ENCODE measurements at places on chromosomes 13 and 19.

- DNase-seq = no peak
Observed at GRCh38 chr19:13094106-13094504, 8.6 kb downstream of the LYL1 start.

GRCh38 chr13:52760077-52760476 is 20.5 kb upstream of the CNMD start:
- no peak for DNase-seq

DNA sequence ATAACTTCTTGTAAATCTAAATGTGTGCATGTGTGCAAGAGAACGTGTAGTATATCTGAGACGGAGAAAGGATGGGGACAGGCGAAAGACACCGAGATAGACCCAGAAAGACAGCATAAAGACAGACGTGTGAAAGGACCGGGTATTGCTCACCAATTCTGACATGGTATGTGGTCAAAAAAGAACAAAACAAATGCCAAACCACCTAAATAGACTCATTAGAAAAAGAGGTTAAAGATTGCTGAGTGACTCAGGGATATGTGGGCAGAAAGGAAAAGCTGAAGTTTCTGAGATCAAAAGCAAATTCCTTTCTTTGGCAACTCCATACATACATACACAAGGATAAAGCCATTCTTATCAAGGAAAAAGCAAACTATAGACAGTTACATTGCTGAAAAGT is 179.7 kb upstream of the TSC22D1 start:
- DNase-seq = no peak

DNA sequence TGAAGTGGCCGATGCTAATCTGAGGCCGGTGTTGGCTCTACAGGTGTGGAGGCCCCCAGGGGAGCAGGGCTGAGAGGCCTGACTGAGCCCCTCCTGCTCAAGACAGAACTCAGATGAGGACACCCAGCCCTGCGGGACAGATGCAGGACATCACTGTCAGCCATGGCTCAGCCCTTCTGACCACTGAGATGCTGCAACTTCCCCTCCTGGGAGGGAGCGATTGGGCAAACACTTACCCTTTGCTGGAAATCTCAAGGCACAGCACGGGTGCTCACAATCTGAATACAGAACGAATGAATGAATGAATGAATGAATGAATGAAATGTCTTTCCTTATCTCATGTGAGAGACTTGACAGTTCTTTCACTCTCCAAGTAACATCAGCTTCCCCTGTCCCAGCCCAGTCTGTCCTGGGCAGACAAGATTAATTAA is 3.5 kb upstream of the SIGLEC7 start:
- DNase-seq = no peak

DNA sequence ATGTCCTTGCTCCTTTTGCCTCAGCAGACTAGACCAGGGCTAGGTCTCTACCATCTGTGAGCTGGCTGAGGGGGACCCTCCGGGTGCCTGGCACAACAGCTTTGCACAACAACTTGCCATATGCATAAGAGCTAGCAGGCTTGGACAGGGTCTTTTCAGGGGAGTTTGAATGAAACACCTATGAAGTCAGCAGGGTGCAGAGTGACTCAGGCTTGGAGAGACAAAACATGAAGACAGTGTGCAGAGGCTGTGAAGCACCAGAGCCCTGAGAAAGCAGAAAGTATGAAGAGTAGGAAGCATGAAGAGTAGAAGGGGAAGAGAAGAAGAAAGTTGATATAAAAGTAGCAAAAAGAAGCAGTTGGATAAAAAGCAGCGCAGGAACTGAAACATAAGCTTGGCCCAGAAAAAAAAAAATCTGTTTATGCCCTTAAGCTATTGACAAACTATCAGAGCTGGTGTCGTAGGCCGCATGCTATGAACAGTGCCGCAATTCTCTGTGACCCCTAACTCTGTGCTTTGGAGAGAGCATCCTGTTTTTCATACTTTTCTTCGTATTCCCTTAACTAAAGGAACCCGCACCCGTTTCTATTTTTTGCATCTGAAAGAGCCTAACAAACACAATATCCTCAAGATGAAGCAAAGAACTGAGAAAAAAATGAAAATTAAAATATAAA is 52.7 kb upstream of the FAM216B start:
- DNase-seq = no peak

GRCh38 chr19:49985871-49986270 is 24.9 kb upstream of the SIGLEC11 start:
- DNase-seq = no peak

- no peak for DNase-seq
Observed at GRCh38 chr13:43021926-43022670, 1.3 kb upstream of the DNAJC15 start.

DNA sequence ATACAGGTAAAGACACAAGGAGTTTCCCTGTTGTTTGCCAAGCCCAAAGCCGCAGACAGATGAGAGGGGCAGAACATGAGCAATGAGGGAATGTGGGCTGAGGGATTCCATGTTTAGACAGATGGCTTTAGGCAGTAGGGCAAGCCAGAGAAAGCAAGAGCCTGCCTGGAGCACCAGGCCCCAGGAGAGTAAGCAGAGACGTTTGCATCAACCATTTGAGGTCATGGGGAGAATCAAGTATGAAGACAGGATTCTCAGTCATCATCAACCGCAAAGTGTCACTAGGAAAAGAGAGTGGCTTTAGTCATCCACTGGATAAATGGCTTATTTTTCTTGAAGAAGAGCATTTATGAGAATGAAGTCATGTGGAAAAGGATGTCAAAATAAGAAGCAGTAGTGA is 184.7 kb downstream of the COG6 start:
- no peak for DNase-seq

- DNase-seq = no peak
Observed at GRCh38 chr13:29465741-29466293, 129.7 kb downstream of the SLC7A1 start.

DNA sequence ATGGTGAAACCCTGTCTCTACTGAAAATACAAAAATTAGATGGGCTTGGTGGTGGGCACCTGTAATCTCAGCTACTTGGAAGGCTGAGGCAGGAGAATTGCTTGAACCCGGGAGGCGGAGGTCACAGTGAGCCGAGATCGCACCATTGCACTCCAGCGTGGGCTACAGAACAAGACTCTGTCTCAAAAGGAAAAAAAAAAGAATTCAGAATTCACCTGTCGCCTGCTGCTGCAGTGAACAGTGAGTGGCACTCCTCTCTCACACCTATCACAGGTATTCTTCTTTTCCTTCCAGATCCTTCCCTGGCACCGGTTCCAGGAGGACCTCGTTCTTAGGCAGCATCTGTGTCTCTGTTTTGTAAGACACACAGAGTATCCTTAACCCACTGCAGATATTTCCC is 5.8 kb upstream of the MVB12A start:
- DNase-seq = no peak

- DNase-seq = no peak
Observed at GRCh38 chr19:50599427-50599826, 31.2 kb upstream of the LRRC4B start.

DNA sequence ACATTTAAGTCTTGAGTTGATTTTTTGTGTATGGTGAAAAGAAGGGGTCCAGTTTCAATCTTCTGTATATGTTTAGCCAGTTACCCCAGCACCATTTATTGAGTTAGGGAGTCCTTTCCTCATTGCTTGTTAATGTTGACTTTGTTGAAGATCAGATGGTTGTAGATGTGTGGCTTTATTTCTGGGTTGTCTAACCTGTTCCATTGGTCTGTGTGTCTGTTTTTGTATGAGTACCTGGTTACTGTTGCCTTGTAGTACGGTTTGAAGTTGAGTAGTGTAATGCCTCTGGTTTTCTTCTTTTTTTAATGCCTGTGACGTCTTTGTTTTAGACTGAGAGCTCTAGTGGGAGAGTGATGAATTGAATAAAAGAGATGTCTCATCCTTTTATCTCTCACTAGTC is 83.2 kb downstream of the NBEA start:
- DNase-seq = no peak

GRCh38 chr13:106033659-106034058 is 501.8 kb downstream of the EFNB2 start:
- no peak for DNase-seq

GRCh38 chr19:48751845-48752495 is 471 bp downstream of the FUT1 start:
- DNase-seq = no peak

- no peak for DNase-seq
Observed at GRCh38 chr13:97238432-97238831, 16.3 kb downstream of the MBNL2 start.

DNA sequence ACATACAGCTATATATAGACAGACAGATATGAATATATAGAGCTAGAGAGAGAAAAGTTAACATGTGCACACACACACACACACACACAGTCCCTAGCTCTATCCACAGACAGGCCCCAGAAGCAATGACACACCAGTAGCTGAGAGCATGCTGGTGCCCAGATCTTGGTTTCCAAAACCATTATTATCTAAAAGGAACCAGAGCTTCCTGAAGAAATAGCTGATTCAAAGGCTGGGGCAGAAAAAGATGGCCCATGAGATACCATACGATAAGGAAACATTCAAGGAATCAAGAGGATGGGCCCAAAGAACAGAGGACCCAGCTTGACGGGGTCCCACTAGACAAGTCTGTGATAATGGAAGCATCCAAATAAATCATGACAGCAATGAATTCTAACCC is 53.4 kb downstream of the ABCC4 start:
- no peak for DNase-seq

DNA sequence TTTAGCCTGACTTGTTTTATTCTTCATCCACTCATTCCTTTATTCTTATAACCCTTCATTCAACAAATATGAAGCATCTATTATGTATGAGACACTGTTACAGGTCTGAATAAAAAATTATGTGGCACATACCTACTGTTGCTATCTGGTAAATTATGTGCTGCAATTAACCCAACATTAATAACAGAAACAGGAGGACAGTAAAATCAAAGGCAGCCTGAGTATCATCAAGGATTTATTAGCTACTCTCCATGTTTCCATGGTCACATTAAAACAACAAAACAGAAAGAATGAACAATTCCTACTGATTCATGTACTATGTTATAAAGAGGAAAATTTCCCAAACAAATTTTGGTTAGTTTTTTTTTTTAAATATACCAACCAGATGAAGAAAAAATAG is 43.9 kb downstream of the RAP2A start:
- no peak for DNase-seq

DNA sequence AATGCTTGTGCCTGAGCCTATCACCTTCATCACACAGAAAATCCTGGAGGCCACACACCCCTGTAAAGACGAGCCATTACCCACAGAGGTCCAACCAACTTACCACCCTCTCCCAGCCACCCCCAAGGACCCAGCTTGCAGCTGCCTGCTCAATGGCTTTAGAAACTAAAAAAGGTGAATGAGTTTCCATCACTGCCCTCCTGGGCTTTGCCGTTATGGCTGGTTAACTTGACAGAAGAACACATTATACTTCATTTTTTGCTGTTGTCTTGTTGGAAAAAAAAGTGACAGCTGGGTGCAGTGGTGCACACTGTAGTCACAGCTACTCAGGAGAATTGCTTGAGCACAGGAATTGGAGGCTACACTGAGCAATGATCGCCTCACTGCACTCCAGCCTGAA is 17.4 kb upstream of the FEM1A start:
- DNase-seq = no peak

GRCh38 chr13:34412295-34412694 is 529.8 kb upstream of the NBEA start:
- DNase-seq = no peak

DNA sequence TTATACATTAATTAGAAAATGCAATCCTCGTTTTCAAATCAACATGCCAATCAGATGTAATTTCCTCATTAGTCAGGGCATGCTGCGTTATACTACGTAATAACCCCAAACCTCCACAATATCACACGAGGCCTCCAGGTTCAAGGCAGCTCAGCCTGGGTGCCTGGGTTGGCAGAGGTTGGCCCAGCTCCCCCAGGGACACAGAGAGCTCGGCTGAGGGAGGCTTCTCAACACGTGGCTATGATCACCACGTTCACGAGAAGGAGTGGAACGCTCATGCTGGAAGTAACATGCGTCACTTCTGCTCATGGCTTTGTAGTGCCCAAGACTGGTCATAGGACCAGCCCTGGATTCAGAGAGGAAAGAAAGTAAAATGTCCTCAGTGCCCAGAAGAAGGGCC is 144.9 kb upstream of the SOX1 start:
- DNase-seq = no peak

DNA sequence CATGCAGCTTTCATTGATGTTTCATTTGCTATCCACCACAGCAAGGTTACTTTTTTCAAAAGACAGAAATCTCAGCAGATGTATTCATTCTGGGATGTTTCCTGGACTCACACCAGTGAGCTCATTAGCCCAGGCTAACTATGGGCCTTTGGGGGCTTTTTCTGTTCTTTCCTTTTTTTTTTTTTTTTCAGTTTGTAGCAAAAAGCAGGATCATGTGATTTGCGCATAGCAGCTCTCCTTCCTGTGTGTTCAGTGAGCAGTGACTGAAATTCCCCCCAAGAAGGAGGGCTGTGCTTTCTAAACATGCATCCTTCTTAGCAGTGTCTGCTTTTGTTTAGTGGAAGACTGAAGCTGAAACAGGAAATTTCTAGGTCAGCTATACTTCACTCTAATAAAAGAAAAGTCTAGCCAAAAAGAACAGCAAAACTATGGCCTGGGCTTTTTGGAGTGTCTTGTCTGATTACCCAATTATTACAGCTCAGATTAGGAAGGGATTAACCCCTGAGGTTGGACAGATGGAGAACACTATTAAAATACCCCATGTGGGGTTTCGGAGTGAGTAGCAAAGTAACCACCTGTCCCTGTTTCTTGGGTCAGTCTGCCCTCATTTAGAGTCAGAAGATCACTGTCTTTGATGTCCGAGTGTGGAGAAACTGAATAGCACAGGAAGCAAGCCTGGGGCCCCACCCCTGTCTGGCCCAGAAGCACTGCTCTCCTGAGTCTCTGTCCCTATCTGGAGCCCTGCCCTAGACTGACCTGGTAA is 8.9 kb upstream of the AMER2 start:
- DNase-seq = no peak

DNA sequence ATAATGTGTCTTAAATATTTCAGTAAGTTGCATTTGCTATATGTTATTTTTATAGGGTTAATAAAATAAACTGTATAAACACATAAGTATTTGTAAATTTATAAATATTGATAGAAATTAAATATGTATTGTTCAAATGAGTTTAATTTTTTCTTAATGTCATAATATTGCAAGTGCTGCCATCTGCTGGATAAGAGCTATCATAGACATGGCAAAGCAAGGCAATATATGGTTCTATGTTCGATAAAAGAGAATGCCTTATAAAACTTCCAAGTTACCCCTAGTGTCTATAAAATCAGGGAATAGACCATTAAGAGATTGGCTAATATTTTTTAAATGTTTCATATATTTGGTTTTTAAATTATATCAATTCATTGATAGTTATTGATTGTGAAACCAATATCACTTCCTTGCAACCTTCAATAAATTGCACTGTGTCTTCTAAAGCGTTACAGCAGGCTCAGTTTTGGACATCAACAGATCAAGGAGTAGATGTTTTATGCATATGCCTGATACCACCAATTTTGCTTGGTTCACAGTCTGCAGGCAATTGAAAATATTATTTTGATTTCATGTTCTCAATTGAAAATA is 29.0 kb upstream of the SLITRK6 start:
- DNase-seq = no peak

DNA sequence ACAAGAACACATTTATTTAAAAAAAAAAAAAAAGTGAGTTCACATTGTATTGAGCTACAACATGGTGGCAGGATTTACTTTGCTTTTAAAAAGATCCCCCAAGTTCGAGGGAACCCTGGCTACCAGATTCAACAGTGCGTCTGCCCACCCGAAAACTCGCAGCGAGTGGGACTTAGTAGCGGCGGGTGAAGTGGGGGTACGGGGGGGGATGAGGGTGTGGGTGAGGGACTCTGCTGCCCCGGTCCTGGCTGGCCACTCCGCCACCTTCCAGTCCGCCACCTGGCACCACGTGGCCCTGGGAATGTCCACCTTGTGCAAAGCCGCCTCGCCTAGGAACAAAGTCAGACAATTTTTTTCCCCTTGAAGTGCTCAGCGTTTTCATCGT is 19.3 kb upstream of the TINCR start:
- no peak for DNase-seq
